Stimulated activated CD4-positive, alpha-beta T cell treated with anti-CD3 and anti-CD28 coated beads, Interleukin-12 subunit alpha, Interleukin-12 subunit beta, amount 100 ng/mL, for 24 hours (primary cell): ENCODE measurements at places on chromosomes 5 and 9.

DNA sequence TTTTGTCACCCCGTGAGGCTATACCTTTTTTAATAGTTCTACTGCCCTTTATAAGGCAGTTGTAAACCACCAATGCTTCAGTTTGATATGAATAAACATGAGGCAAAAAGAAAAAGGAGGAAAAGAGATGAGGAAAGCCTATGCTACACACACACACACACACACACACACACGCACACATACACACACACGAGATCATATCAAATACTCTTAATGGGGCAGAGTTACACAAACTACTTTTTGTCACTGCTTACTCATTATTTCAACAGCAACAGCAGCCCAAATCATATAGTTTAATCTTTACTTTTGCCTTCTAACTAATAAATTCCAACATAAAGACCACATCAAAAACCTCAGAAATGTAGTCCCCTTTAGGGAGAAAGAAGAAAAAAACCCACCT lies 116.8 kb upstream of the PAM start:
- DNase-seq: no peak

- DNase-seq: no peak
Observed at GRCh38 chr5:77864997-77865396, 88.9 kb upstream of the TBCA start.

DNA sequence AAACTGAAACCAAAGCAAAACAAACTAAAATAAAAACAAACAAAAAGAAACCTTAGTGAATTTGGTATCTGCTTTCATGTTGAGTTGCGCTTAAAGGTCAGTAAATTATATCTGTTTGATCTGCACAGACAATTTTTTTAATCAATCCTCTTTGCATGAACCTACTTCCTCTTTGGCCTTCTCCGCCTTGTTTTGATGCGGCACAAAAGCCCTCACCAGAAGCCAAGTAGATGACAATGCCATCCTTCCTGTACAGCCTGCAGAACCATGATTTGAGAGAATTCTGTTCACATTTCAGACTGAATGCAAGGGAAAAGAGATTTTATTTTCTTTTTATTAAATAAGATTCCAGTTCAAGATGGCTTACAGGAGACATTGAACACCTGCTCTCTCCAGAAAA lies 473.6 kb upstream of the FTMT start:
- no peak for DNase-seq

DNA sequence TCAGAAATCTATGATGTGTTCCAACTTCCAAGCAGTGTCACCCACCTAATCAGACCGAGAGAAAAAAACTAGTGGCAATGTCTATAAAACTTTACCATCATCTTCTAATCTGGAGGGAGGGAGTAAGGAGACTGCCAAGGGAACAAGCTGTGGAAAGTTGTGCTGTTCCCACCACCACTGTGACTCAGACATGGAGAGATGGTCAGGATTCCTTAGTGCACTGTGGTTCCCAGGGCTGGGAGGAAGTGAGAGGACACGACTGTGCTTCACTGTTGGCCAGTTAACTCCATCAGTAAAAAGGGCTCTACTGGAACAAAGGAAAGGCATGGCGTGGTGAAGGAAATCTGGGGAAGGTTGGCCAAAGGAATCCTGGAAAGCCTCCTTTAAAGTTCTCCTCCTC lies 18.8 kb downstream of the TICAM2 start:
- no peak for DNase-seq

GRCh38 chr5:73955271-73955846 lies 329.4 kb downstream of the ARHGEF28 start:
- no peak for DNase-seq

GRCh38 chr9:102114557-102114956 lies 376.1 kb upstream of the GRIN3A start:
- DNase-seq: no peak

DNA sequence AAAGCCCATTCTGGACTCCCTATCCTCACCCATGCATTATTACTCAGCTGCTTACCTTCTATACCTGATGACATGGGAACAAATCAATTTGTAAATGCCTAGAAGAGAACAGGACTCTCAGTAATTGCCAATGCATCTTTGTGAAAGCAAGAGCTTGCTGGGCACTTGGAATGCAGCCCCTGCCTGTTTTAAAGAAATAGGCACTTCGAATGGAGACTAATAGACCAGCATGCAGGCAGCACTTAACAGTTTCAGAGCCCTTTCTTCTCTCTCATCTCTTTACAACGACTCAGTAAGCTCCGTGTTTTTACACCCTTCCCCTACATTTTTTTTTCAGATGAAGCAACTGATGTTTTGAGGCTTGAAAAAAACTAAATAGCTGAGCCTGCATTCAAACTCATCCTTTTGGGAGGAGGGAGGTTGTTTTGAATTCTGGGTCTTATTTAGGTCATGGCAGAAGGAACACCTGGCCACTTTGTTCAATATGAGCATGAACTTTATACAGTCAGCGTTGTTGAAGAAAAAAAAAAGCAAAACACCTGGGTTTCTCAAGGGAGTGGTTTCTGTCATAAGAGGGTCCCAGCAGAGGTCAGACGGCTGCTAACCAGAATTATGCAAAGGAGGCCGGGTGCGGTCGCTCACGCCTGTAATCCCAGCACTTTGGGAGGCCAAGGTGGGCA lies 34.6 kb upstream of the WHRN start:
- no peak for DNase-seq

DNA sequence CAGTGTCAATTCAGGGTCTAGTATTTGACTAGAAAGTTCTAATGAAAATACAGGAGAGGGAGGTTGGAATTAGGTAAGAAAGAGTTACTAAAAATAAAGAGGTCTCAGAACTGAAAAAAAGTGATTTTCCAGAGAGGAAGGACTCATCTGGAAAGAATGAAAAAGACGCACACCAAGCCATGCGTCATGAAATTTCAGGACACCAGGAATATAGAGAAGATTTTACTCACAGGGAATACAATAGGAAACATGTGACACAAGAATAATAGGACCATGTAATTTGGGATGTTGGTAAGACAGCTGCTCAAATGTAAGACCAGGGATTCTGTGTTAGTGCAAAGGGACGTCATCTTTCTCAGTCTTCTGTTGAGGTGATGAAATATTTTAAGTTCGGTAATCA lies 224.7 kb downstream of the GDNF start:
- no peak for DNase-seq

GRCh38 chr5:134092875-134093274 lies 21.6 kb upstream of the TCF7 start:
- no peak for DNase-seq
